Activated T-helper 1 cell treated with anti-CD3 and anti-CD28 coated beads, Interleukin-2, amount 50 U/mL, for 16 hours (primary cell): ENCODE measurements at places on chromosomes 5 and 9.

- DNase-seq, result no peak
These were observed 150.9 kb downstream of the NUDT12 start for GRCh38 chr5:103411711-103412110.

- no peak for DNase-seq
These were observed 182.4 kb downstream of the RASEF start for GRCh38 chr9:82880336-82881050.

DNA sequence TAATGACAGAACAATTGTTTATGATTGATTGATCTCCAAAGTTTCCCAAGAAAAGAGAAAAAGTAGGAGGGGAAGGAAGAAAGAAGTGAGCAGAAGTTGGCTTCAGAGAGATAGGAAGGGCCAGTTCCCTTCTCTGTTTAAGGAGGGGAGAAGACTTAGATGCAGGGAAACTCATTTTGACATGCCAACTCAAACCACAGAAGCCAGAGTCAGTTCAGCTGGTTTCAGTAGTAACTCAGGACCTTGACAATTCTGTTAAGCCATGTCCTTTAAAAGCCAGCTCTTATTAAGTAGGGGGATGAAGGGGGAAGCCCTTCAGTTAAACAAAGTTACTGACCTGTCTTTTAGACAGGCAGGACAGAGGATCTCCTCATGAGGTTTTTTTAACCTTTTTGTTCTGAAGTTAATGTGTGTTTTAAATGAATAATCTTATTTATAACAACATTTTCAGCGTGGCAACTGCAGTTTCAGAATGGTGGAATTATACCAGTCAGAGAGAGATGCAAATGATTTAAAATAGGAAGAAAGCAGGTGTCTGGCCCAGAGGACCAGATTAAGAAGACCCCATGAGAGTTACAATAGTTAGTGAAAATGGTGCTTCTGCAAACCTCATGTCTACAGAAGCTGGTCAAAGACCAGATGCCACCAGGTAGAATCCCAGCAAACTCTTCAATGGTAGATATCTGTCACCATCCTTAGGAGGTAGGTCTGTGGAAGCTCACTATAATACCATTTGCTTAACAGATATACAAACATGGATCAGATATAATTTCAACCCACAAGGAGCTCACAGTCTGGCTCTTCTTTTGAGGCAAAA is 29.3 kb upstream of the ABL1 start:
- DNase-seq, result no peak

DNA sequence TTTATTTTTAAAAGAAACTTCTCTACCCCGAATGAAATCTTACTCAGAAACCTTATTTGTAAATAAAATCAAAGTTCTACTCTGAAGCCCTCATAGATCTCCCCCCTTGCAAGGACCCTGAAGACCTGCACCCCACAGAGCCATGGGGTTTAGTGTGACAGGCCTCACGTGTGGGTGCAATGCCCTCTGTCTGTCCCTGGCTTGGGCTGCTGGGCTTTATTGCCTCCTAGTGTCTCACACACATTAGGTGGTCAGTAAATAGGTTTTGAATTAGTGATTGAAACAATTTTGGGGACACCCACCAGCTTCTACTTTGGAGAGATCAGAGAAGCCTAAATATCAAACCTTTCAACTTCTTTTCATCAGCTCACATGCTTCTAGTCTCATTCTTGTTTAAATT is 403.7 kb downstream of the KDM4C start:
- no peak for DNase-seq

DNA sequence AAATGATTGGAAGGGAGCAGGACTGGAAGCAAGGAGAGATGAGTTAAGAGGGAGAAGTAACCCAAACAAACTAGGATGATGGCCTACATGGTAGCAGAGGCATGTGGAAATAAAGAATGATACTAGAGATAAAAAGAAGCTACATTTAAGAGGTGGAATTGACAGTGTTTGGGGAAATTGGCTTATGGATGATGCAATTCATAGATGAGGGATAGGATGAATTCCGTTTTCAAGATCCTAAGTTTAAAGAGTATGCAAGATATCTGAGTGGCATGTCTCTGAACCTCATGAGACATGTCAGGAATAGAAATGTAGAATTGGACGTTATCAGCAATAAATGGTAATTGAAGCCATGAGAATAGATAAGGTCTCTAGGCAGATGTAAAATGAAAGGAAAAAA is 73.6 kb downstream of the RPS23 start:
- no peak for DNase-seq

- no peak for DNase-seq
These were observed 6.1 kb upstream of the PANK3 start for GRCh38 chr5:168585119-168585856.

DNA sequence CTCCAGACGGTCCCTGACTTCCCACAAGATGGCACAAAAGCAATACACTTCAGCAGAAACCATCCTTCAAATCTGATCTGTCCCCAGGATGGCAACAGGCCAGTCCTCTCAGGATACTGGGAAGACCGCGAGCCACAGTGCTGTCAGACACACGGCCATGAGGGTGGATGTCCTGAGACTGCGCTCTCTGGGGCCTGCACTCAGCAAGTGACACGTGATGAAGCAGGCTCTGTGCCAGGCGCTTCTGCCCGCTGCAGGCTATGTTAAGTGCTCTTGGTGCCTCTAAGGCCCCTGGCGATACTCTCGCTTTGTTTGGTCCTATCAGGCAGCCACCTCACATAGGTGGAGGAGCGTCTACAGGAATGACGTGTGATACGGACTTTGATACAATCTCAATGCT is 7.1 kb downstream of the BRD9 start:
- no peak for DNase-seq

DNA sequence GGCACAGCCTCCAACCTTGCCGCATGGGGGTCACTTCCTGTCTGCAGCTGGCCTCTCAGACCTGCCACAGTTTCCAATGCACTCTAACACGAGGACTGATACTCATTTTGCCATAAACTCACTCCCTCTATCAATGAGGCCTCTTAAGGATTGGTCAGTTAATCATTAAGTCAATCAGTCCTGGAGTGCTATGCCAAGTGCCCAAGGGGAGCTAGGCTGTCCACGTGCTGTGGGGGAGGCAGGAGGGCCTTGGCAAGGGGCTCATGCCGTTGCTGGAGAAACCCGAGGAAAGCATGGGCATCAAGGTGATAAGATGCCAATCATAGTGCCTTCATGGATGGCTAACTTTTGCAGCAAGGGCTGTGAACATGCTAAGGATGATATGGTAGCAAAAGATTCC is 1.7 kb upstream of the ALDH1B1 start:
- DNase-seq, result no peak

GRCh38 chr9:14396171-14396570 is 82.2 kb upstream of the NFIB start:
- DNase-seq, result no peak

GRCh38 chr5:76521240-76521758 is 101.9 kb downstream of the F2RL2 start:
- no peak for DNase-seq

DNA sequence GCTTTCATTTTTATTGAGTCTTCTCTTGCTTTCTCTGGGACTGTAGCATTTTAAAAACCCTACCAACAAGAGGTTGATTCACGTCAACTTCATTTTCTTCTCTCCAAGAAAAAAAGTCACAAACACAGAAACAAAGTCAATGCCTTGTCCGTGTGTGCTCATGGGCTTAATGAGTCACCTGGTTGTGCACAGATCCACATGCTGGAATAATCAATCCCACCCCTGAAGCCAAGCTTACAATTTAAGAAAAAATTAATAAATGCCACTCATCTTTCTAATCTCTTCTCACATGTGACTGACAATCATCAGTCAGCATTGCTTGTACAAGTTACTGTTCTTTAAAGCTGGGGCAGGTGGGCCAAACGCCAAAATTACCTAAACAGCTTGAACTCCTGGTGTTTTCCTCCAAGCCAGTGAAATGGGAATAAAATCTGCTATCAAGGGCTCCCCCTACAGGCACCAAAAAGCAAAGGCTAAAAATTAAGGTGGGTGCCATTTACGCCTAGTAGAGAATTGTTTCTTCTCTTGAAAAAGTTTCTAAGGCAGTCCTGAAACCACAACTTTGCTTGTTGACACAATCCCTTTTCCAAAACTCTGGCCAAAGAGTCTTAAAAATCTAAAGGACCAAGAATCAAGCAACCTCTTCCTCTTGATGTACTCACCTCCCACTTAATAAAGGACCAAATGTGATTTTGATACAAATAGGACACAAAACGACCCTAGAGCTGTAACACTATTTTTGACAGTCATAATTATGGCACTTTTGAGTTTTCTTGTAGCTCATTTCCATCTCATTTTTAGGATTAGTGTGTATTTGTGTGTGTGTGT is 21.3 kb downstream of the TRMO start:
- DNase-seq, result no peak

DNA sequence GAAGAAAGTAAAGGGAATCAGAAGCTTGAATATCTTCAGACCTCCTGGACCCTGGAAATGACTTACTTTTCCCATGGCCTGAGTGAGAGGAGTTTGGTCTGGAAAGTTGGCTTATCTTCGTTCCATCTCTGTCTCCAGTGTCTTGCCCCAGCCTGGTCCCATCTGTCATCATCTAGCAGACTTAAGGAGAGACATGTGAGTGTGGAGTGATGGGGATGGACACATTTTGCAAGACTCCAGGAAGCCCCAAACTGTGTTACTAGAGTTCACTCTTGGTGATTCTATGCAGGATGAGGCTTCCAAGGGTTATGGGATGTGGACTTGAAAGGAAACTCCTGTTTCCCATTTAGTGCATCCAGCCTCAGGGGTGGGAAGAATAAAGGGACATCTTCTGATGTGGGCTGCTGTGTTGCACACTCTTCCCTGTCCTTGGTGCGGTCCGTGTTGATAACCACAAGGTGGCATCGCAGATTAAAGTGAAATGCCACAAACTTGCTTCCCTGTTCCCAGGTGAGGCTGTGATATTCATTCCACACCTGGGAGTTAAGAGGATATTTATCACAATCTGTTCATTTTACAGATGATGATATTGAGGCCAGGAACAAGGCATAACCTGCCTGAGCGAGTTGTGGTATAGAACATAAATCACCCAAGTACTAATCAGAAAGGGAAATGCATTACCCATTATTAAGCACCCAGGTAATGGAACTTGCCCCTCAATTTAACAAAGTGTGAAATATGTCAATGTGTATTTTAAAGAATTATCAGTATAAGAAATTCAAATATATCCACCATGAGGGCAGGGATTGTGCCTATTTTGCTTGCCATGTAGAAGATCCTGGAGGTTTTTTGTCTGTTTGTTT is 269.9 kb upstream of the PAPPA start:
- DNase-seq, result no peak

GRCh38 chr9:123048748-123049147 is 15.3 kb downstream of the GPR21 start:
- DNase-seq, result no peak

- DNase-seq, result no peak
These were observed 1183.0 kb downstream of the MAT2B start for GRCh38 chr5:164688437-164688836.

DNA sequence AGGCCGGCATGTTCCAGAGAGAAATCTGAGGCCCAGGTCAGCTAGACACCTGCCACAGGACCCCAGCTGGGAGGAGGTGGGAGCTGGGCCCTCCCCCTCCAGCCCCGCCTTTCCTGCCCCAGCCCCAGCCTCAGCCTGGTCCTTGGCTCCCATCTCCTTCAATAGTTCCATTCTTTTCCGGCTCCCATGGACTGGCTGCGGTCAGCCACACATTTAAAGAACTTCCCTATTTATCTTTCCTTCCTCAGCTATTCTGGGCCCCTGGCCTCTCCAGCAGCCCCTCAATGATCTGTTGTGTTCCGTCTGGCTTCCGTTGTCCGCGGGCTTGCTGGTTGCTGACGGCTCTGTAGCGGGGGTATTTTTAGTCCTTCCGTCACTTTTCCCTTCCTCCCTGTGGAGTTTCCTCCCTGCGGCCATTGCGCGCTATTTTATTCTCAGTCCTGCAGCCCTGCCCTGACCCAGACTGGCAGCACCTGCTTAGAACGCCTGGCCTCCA is 73.8 kb downstream of the AMBP start:
- no peak for DNase-seq

- DNase-seq, result no peak
These were observed 39.4 kb downstream of the LYRM7 start for GRCh38 chr5:131210151-131210510.

GRCh38 chr9:91374939-91375338 is 13.2 kb upstream of the AUH start:
- DNase-seq, result no peak

- DNase-seq, result no peak
These were observed 83.2 kb upstream of the TAS2R1 start for GRCh38 chr5:9713356-9713755.

DNA sequence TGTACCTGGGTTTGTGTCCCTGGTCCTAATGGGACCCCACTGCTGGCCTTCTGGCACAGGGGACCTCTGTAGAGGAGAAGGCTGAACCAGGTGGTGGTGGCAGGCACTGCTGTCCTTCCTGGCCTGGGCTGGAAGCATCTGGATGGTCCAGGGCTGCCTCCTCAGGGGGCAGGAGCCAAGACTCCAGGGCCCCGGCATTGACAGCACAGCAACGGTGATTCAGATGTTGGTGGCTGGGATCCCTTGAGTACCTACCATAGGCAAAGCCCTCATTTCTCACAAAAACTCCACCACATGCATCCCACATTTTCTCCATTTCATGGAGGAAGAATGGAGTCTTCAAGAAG is 15.0 kb downstream of the FGD3 start:
- no peak for DNase-seq

DNA sequence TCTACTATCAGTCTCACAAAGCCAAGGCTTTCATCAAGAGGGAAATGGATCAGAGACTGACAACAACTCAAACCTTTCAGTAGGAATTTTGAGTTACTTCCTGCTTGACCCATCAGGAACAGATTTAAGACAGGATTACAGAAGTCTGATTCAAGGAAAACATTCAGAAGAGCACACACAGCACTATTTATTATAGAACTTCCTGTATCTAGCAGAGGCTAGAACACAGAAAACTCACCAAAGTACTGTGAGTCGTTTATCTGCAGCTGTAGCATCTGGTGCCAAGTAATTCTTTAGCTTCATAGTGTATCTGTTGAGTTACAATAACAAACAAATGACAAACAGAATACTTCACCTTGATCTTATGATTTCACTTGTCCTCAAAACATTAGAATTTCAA is 13.8 kb downstream of the LEAP2 start:
- no peak for DNase-seq

DNA sequence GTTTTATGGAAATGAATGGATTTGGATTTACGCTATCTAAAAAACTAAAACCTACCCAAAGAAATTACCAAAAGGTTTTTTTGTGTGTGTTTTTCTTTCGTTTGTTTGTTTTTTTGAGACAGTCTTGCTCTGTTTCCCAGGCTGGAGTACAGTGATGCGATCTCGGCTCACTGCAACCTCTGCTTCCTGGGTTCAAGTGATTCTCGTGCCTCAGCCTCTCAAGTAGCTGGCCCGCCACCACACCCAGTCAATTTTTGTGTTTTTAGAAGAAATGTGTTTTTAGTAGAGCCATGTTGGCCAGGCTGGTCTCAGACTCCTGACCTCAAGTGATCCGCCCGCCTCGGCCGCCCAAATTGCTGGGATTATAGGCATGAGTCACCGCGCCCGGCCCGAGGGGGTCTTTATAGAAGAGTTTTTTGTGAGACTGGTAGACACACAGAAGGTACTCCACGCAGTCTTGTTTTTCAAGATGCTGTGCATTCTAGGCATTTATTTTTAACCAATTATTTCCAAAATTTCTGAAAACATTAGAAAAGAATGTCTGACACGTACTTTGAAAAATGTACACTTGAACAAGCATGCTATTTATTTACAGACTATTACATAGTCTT is 75.7 kb downstream of the NR6A1 start:
- DNase-seq, result no peak
